ENCODE measurements at places on chromosomes 2 and 18.

DNA sequence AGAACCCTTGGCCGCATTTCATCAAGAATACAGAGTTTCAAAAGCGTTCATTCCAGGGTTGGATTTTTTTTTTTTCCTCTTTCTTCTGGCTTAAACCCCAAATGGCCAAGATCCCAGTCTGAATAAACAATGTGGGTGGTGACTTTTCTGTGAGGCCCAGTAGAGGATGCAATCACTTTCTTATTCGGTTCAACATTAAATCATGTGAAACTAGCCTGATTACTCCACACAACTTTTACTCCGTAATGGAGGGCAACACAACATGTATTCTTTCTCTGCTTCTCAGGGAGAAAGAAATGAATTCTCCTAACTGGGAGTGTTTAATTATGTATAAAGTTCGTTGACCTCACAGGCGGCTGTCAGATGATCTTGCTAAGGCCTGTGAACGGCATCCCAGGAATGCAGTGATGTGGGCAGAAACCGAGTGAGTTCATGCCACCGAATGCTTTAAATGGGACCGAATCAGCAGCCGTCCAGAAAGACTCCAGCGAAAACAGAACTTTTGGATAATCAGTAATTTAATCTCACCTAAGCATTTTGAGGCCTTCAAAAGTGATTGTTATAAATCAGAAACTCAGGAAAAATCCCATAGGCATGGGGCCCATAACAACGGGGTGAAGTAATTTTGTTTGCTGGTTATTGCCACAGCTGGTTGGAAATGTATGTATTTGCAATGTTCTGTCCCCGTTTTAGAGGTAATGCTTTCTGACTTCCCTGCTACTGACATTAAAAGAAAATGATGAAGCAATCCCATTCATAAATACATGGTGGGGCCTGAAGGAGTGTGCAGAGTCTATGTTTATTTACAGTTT is 81.5 kb downstream of the BCL2 start:
- DNase-seq, result no peak

GRCh38 chr18:75256376-75256775 is 45.8 kb downstream of the TSHZ1 start:
- no peak for DNase-seq

GRCh38 chr2:31286230-31286629 is 52.3 kb downstream of the EHD3 start:
- no peak for DNase-seq

DNA sequence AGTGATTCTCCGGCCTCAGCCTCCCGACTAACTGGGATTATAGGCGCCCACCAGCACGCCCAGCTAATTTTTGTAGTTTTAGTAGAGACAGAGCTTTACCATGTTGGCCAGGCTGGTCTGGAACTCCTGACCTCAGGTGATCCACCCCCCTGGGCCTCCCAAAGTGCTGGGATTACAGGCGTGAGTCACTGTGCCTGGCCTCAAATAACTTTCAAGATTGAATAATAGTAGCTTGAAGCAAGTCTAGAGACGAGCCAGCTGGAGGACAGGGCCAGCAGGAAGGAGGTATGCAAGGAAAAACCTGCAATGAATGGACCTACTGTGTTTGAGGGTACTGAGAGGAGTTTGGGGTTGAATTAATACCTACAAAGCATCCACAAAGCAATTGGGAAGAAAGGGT is 87.5 kb downstream of the MSH2 start:
- no peak for DNase-seq

DNA sequence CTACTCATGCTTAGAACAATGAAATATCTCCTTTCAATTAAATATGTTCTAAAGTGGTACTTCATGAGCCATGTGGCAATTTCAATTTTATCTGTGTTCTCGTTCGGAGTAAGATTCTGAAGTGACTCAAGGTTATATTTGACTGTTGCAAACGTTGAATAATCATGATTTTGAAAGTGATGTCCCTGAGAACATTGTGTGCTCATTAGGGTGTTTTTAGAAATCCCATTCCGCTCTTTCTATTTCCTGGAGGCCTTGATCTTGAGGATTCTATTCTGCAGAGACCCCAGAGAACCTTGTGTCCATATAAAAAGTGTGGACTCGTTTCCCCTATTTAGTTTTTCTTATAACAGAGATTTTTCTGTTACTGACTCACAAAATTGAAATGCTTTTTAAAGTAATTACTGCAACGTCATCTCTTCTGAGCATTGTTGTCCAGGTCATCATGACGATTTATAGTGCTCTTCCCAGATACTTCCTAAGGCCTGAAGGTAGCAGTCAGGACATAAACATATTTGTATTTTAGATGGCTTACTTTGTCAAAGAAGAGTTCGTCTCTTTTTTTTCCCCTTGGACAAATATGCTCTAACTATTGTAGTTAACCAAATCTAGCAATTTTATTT is 27.2 kb downstream of the IL1R2 start:
- no peak for DNase-seq

DNA sequence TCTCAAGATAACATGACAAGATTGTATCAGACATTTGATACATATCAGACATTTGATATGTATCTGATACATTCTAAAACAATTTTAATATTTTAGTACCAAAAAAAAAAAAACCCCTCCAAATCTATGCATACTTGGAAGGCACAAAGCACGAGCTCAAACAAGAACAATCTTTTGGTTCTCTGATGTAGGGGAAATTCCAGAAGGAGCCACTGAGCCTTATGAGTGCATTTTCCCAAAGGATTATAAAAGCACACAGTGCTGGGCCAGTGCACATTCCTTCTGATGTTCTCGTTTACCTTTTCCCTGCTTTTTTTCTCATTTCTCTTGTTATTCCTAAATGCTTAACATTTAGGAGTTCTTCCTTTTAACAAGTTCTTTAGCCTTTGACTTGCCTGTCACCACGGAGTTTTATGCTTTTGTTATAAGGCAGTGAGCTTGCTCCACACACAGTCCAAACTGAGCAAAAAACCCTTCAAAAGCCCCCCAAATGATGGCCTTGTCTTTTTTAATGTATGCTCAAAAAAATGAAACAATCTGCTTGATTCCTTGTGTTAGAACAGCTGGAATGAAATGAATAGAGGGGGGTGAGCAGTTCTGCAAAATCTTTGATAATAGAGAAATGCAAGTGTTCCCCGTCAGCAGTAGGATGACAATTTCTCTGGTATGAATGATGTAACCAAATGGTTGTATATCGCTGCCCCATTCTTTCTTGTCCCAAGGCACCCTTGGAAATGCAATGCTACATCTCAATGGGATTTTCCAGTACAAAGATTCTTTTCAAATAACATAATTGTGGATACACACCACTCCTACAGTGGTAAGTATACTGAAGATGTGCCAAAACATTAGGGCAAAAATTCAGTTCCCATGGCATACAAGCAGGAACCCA is 597.2 kb upstream of the ZEB2 start:
- no peak for DNase-seq
